ENCODE measurements at places on chromosomes 7 and 10.
A peak's percentile ranks its signal among the peaks of the same experiment; 100 is the strongest.

- no peak for DNase-seq
These were observed 402.0 kb upstream of the KLF6 start for GRCh38 chr10:4186849-4187540.

- no peak for DNase-seq
These were observed 49.8 kb downstream of the KLF6 start for GRCh38 chr10:3735175-3735574.

- DNase-seq, result no peak
These were observed 77.8 kb upstream of the NRP1 start for GRCh38 chr10:33412241-33412640.

- peak; percentile 16 for DNase-seq
These were observed 101.2 kb upstream of the ZNF746 start for GRCh38 chr7:149598721-149599308.

DNA sequence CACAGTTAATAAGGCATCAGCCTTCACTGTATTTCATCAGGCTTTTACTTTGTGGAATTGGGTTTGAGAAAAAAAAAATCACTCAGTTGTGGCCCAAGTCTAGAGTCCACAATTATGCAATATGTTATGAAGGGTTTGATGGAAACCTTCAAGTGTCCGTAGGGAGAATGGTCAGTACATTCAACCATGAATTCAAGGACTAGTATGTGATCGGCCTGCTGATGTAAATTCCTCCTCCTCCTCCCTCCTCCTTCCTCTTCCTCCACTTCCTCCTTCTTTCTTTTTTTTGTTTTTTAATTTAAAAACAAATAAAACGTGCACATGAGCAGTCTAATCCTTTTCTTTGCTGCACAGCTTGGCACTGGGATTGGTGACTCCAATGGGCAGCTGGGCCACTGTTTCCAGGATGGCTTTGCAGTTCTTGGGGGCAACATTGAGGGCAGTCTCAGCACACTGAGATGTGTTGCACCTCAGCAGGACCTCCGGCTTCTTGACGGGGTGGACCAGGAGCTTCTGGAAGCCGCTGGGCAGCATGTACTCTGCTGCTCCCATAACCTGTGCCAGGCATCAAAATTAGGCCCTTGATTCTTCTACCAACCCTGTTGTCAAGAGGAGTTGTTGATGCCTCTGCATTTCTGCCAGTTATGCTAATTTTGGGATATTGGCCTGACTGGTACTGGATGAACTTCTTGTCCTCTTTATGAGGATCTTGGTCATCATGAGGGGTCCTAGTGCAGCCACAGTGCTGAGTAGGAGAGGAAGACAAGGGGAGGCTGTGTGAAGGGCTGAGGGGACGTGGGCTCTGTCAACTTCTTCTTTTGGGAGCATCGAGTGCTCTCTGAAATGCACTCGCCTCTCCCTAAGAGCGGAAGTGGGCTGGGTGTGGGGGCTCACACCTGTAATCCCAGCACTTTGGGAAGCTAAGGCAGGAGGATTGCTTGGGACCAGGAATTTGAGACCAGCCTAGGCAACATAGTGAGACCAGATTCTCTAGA, 9.3 kb upstream of the IL2RA start:
- DNase-seq, result no peak

GRCh38 chr7:105298439-105298894, 90.3 kb downstream of the SRPK2 start:
- no peak for DNase-seq

- no peak for DNase-seq
These were observed 81.4 kb downstream of the LRRC4 start for GRCh38 chr7:127949769-127950222.

- no peak for DNase-seq
These were observed 28.7 kb downstream of the RBM48 start for GRCh38 chr7:92557249-92557648.

DNA sequence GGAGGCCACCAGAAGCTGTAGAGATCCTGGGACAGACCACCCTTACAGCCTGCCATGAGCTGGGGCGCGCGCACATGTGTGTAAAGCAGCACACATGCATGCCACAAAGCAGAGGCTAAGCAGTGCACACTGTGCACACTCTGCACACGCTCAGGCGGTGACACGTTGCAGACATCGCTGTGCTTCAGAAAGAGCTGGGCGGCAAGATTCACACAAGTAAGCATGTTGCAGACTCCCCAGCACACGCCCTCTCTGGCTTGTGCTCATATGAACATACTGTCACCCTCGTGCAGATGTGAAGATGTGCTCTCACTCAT, 478.9 kb downstream of the DNAJB6 start:
- DNase-seq, result no peak

- DNase-seq, result no peak
These were observed 218.2 kb upstream of the KLF14 start for GRCh38 chr7:130951976-130952876.

DNA sequence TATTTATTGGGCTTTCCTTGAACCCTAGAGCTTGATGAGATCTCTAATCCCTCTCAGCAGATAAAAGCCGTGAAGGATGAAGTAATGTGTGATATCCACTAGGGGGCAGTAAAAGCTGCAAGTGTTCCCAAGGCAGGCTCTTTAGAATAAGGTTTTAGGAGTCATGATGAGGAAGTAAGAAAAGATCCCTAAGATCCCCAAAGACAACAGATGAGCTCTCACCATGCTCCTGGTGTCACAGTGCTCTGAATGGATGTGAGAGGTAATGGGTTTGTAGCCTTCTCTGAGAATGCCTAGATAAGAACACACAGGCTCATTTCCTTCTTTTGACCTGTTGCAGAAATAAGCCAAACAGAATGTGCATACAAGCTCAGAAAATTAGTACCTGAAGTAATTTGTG, 70.4 kb upstream of the ITPRID1 start:
- DNase-seq, result peak; percentile 32

DNA sequence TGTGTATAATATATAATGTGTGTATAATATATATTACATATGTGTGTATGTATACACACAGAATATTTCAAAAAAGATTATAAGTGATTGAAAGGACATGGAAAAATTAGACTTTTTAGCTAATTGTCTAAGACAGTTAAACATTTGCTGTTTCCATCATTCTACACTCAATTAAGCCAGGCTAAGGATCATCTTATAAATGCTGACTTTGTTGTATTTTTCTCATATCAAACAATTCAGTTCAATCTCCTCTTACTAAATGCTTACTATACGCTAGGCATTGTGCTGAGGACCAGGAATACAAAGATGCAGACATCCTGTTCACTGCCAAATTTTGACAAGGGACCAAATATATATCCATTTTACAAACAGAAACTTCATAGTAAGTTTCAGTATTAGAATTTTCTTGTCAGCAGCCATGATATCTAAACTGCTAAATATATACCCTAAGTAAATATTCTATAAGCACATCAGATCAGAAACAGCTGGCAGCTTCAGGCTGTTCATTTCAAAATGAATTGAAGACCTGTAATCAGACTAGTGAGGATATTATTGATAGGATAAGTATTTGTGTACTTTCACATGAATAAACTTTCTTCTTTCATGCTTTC, 10.3 kb upstream of the LRRN3 start:
- DNase-seq, result no peak

GRCh38 chr7:128194533-128195282, 46.4 kb upstream of the LEP start:
- DNase-seq, result no peak

DNA sequence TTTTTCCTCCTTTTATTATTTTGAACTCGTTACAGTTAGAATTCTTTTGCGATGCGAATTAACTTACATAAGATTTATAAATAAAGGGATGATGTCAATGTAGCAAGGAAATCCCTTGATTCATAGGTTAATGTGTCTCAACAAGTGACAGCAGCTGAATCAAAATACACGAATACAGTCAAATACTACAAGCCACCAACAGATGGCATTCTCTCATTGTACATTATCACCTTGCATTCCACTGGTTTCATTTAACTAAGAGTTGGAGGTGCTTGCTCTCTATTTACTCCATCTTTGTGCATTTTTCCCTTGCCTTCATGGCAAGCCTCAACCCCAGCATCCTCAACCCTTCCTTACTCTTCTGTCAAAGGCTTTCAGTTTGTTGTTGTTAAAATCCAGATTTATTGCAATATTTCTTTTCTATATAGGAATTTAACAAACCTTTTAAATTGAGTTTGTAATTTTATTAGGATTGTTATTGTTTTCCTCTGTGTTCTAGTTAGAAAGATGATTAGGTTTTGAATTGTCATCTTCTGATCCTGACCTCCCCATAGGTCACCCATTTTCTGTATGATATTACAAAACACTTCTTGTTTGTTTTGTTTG, 78.3 kb downstream of the SLC25A40 start:
- DNase-seq, result peak; percentile 35

DNA sequence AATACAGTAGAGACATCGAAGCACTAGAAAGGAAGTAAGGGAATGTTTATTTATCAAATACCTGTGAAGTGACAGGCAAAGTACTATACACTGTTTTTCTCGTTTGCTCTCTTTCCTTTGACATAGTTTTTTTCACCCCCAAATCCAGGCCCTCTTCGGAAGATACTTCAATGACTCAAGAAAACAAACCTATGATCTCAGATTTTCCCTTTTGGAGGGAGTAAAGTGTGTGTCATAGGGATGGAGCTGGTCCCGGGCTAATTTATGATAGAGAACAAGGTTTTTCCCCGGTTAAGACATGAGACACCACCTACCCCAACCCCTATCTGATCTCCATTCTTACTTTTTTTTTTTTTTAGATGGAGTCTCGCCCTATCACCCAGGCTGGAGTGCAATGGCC, 61.7 kb downstream of the MAP3K8 start:
- no peak for DNase-seq

DNA sequence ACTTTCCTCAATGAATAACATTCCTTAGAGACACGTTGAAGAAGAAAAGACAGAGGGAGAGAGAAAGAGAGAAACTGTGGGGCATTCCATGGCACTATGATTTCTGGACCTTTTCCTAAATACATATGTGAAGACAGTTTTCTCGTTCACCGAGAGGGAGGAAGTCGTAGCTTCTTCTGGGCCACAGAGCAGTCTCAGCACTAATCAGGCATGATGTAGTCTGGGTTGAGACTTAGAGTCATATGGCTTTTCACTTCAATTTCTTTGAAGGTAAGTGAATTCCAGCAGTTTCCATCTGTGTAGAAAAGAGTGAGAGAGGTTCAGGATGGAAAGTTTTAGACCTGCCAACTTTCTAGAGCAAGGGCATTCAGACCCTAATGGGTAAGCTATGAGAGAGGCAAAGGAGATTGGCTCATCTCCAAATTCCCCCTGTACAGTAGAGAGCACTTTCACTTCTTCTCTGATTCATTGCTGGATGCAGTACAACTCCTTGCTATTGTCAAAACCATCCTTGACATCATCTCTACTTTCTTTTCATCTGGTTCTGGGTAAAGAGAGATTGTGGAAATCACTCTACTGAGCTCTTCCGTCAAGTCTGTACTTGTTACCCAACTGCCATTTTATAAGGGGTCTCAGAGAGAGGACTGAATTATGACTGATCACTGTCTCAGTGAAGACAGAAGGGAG, 31.5 kb upstream of the OR9A4 start:
- DNase-seq, result no peak

DNA sequence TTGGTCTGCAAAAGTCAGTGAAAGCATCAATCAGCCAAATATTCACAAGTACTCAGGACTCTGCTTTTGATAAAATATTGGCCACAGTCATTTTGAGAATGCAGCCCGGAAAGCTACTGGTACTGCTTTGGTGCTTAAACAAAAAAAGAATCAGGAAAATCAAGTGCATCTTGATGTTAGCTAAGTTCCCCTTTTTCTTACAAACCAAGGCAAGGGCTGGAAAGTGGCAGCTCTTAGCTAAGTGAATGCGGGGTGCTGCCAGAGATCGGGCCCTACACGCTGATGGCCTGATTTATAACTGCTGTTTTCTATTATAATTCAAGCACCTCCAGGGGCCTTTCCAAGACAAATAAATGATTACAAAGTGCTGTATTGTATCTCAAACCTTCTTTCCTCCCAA, 136.8 kb upstream of the MGMT start:
- DNase-seq, result no peak

GRCh38 chr10:131975003-131975402, 6.7 kb downstream of the BNIP3 start:
- DNase-seq, result no peak

GRCh38 chr7:112959276-112959675, 127.4 kb downstream of the GPR85 start:
- no peak for DNase-seq

- no peak for DNase-seq
These were observed 120.7 kb downstream of the CHN2 start for GRCh38 chr7:29315122-29315891.

- DNase-seq, result no peak
These were observed 390.1 kb downstream of the GATA3 start for GRCh38 chr10:8444630-8445029.

DNA sequence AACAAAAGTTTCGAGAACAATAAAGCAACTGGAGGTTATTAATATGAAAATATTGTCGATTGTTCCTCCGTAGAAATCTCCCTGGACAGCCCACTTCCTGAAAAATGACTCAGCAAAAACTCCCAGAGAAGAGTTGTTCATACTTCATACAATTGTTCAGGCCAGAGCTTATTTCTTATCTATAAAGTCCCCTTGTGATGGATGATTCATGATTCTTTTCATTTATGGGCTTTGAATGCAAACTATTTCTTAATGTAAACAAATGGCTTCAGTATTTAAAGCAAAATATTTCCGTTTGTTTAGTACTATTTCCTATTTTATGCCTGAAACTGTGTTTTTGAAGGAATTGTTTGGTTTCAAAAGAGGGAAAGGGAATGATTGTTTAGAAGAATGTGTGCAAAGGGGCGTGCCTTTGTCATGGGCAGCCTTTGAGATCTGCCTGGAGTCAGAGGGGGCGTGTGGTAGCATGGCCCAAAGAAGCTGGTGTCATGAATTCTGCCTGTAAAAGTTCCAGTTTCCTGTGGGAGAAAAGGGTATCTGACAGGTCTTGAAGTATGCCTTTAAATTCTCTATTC, 26.2 kb upstream of the EXOC6 start:
- no peak for DNase-seq

DNA sequence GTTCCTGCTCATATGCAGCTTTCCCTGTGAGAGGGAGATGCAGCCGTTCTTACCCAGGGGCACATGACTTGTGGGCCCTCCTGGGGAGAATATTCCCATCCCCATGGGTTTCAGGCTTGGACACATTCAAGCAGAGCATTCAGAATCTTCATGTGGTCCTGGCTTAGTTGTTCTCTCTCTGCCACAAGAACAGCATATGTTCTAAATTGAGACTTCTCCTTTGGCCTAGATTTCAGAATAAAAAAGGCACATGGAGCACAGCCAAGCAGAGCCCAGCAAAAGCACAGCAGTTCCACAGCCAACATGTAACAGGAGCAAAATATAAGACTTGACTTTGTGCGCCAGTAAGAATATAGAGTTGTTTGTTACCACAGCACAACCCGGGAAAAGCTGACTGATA, 306.4 kb upstream of the MYO3A start:
- no peak for DNase-seq

DNA sequence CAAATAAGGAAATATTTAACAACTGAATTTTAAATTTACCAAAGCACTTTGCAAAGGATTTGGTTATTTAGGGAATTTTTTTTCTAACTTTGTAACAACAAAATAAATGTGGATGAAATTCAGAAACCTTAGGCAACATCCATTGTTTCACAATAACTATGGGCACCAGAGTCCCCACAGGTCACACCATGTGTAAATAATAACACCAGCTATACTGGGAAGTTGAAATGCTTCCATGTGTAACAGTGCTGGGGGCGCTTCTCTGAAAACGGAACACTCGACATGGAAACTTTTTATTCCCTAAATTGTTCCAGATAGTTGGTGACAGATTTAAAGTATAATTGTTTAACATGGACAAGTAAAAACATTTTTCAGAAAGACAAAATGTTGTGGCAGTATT, 818.6 kb downstream of the TNS3 start:
- DNase-seq, result no peak

GRCh38 chr10:115866691-115867090, 406.3 kb downstream of the GFRA1 start:
- no peak for DNase-seq

- peak; percentile 88 for DNase-seq
These were observed 13.1 kb upstream of the CAMK2G start for GRCh38 chr10:73887294-73888039.
